ENCODE measurements at places on chromosomes 6 and 20.

GRCh38 chr6:63530991-63531390, 41.3 kb upstream of the LOC128125822 start:
- DNase-seq, result no peak

GRCh38 chr6:111631903-111632460, 26.3 kb upstream of the TRAF3IP2 start:
- no peak for DNase-seq

DNA sequence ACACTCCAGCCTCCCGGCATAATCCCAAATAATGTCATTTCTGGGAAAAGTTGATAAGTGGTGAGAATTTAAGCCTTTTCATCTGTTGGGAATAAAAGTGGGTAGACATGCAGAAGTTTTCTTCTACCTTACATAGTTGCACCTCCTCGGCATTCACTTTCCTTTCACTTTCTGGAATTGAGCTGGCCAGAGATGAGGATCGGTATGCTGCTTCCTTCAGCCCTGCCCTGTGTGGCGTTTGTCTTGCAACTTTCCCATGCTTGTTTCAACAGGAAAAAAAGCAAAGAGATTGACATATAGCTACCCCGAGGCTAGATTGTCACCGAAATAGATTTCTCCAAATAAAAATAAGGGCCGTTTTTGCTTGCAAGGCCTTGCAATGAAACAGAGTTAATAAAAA, 65.8 kb upstream of the JAG1 start:
- no peak for DNase-seq

DNA sequence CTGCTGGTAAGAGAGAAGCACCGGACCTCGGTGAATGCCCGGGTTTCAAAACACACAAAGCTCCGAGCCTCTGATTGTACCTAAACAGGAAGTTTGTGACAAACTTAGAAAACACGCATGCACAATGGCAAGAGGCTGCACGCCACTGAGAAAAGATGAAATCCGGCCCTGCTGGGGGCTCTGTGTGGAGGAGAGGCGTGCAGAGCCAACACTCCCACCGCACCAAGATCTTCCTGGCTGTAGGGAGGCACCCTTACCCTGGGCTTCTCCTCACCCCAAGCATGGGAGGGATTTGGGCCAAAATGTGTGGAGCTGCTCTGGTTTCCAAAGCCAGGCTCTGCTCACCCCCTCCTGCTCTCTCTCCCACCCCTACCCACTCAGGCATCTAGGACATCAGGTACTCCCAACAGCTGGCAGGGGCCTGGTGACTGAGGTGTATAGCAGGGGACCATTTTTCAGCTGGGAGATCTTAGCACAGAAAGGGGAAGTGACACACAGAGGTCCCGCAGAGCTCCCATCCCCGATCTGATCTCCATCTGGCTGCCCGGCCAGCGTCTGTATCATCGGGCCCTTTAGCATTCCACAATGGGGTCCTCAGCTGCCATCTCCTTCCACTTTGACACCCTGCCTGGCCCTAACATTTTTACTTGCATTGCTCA, 84.2 kb downstream of the TRERF1 start:
- DNase-seq, result peak; percentile 51

GRCh38 chr6:136438441-136438840, 111.8 kb downstream of the MAP7 start:
- DNase-seq, result no peak

- DNase-seq, result no peak
Observed at GRCh38 chr6:111674413-111674812, 68.7 kb upstream of the TRAF3IP2 start.

DNA sequence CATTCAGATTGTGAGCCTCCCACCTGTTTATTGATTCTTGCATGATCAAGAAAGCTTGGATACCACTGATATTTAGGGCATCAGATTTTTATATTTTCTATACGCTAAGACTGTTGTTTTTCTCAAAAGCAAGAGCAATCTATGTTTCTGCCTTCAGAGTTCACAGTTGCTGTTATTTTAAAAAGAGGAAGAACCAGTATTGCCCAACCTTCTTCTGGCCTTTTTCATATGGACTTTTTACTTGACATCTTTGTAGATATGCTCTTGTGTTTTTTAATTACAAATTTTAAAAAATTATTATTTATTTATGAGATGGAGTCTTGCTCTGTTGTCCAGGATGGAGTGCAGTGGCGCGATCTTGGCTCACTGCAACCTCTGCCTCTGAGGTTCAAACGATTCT, 28.9 kb downstream of the SLC17A5 start:
- no peak for DNase-seq

GRCh38 chr6:41193171-41193734, 7.7 kb downstream of the TREML2 start:
- DNase-seq, result no peak

DNA sequence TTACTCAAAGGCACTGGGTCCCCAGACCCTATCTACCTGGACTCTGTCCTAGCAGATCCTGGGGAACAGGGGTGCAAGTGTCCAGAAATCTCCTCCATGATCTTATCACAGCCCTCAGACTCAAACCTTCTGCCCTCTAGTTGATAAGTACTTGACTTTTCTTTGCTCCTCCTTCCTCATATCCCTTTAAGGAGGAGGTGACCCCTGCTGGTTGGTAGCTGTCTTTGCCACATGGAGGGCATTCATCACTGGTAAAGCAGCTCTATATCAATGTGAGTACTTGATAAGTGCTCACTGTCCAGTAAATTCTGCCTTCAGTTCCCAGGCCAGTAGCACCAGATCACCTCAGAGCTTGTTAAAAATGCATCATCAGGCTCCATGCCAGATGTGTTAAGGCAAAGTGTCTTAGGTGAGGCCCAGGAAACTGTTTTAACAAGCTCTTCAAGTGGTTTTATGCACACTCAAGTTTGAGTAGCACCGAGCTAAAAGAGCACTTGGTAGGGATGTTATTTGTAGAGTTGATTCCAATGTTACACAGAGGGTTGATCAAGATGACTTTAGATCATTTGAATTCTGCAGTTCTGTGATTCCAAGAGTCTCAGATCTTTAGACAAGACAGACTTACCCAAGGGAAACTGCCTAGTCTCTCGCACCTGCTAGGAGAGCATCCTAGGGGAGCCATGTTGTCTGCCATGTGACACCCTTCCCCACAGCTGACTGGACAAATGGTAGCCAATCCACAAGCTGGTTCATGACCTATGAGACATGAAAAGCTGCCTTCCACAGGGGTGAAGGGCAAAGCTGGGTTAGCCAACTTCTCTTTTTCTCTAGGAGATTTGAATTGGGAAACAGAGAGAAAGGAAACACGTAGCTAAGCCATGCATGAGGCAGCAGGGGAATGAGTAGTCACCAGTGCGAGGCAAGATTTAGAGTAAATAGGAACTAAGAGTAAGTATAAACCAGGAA, 18.6 kb downstream of the TREML2 start:
- peak; percentile 77 for DNase-seq

DNA sequence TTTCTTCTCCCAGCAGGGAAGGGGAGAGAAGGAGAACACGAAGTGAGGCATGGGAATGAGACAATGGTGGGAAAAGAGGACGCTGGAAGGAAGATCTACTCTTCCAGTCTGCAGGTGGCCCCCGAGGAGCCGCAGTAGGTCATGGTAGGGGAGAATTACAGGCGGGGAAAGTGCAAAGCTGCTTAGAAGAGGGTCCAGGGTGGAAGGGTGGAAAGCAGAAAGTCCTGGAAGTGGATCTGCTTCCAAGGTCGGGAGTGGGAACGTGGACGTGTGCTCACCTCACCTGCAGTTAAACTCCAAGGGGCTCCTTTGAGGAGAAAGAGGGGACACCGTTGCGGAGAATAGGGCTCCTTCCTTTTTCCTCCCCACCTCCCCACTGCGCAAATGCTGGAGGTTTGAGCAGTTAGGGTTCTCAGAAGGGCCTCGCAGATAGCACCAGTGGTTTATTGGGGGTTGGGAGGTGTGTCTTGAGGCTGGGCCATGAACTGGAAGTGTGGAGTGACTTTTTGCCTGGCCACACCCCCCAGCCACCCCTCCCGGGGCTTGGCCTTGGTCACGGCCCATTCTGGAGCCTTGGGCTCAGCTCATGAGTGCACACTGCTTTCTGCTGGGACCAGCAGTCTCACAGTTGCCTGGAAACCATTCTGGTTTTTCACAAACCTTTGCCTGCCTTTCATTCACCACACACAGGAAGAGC, 100.4 kb upstream of the MLN start:
- DNase-seq, result no peak

DNA sequence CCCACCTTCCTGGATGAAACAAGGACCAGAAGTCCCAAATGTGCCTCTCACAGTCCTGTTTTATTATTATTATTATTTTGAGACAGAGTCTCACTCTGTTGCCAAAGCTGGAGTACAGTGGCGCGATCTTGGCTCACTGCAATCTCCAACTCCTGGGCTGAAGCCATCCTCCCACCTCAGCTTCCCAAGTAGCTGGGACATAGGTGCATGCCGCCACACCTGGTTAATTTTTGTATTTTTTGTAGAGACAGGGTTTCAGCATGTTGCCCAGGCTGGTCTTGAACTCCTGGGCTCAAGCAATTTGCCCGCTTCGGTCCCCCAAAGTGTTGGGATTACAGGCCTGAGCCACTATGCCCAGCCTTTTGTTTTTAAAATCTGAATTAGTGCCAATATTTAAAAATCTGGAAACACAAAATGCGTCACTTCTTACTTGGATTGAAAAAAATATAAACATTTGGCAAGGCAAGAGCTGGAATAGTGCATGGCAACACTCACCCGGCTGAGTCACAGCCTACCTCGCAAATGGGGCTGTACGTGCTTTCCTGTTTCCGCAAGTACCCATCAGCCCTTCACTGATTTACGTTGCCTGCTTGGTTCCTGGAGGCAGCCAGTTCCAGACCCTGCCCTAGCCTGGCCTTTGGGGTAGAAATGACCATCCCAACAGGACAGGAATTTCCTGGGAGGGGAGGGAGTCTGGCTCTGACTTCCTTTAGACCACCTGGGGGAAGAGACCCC, 6.3 kb downstream of the SDCBP2 start:
- DNase-seq, result peak; percentile 94

GRCh38 chr6:79684876-79685275, 53.7 kb downstream of the SH3BGRL2 start:
- no peak for DNase-seq

DNA sequence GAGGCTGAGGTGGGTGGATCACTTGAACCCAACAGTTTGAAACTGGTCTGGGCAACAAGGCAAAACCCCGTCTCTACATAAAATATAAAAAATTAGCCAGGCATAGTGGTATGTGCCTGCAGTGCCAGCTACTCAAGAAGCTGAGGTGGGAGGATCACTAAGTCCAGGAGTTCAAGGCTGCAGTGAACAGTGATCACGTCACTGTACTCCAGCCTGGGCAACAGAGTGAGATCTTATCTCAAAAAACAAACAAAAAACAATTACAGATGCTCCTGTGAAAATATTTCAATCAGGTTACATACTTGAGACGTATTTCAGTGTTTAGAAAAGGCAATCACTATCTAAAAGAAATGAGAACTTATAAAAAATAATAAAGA, 33.8 kb downstream of the RANBP9 start:
- no peak for DNase-seq

DNA sequence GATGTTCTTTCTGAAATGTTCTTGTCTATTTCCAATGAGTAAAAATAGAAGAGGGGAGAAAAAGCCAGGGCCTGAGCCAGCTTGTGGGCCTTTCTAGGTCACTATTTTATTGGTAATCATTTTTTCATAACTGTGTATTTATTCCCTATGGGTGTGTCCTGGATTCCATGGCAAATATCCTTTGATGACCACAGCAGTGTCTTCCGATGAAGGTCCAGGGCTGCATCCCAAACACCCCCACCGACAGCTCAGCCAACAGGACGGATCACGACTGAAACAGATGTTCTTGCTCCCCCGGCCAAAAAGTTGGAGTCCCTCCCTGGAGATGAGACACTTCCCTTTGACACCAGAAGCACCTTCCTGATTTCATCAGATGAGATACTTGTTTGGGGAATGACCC, 105.4 kb upstream of the PLEKHG1 start:
- no peak for DNase-seq

DNA sequence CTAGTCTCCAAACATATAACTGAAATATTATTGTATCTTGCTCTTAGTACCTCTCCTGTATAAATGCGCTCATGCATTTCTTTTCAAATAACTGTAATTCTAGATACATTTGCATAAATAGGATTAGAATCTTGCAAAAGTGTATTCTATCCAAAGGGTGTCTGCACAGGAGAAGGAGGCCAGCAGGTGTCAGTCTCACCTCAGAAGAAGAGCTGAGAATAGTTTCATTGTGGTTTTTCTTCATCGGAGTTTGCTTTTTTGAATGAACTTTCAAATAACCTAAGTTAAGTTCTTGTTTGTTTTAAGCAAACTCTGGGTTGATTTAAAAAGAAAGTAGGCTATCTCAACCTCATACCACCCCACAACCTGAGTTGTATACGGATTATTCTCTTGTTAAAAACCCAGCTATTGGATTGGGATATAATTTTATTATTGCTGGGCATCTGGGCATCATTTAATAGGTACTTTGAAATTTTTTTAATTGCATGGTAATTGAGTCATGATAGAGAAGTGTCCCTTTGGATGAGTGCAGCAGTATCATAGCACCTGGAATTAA, 125.0 kb upstream of the MLIP start:
- DNase-seq, result peak; percentile 79

DNA sequence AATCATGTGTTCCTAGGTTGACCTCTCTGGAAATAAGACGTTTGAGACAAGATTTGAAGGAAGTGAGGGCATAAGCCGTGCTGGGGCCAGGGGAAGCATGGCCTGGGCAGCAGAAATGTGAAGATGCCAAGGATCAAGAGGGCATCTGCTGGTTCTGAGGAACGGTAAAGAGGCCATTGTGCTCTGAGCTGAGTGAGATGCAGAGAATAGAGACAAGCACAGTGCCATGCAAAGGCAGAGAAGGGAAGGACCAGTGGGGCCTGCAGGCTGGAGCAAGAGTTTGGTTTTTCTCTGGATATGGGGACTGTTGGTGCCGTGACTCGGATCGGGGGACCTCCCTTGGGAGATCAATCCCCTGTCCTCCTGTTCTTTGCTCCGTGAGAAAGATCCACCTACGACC, 50.8 kb downstream of the SMPDL3A start:
- DNase-seq, result no peak

- no peak for DNase-seq
Observed at GRCh38 chr6:43016176-43016942, 2.3 kb downstream of the KLHDC3 start.

GRCh38 chr6:107629548-107630129, 139.7 kb downstream of the SOBP start:
- DNase-seq, result no peak

- no peak for DNase-seq
Observed at GRCh38 chr6:28864326-28864923, 59.4 kb downstream of the TRIM27 start.

DNA sequence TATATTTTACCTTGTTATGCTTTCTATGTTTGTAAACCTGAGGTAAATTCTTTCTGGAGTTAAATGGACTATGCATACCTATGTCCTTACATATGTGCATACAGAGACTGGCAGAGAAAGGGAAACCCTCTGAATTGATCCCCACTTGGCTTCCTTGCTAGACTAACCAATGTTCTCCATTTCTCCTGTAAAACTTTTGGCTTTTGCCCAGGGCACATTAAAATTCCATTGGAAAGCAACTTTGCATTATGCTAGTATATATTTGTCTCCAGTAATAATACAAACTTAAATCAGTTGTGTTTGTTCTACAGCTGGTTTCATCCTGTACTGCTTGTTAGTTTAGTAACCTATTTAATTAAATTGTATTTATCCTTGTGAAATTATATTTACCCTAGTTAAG, 646.0 kb upstream of the MARCKS start:
- no peak for DNase-seq

- no peak for DNase-seq
Observed at GRCh38 chr6:133185731-133186130, 55.4 kb upstream of the EYA4 start.

GRCh38 chr6:49406250-49406970, 56.6 kb downstream of the MMUT start:
- DNase-seq, result no peak

Measured in foreskin fibroblast (primary cell).